ENCODE measurements at places on chromosomes 2 and 18. TPM values are rescaled to one million over a fixed set of nuclear protein-coding genes. Genes with fewer than 3 reads are reported as not detected.

Gene DLGAP1
- 1.1 TPM for total RNA-seq

Gene RAX
- total RNA-seq, result not detected

Gene VIT
- total RNA-seq, result not detected

Gene MROH2A
- total RNA-seq, result not detected

Gene CFAP65
- not detected for total RNA-seq

Gene INHA
- not detected for total RNA-seq

Gene DPP10
- not detected for total RNA-seq

Gene CCDC74A
- 6.6 TPM for total RNA-seq

Gene IL36G
- not detected for total RNA-seq

Gene SNTG2
- total RNA-seq, result not detected

Gene CD8B
- total RNA-seq, result not detected

Gene MOGAT1
- not detected for total RNA-seq

Gene MOB4
- 27.9 TPM for total RNA-seq

Gene COL4A4
- under 0.01 TPM for total RNA-seq

Gene GCG
- total RNA-seq, result not detected

Gene GLI2
- total RNA-seq, result 0.39 TPM

Gene LRRC30
- total RNA-seq, result not detected

Gene CCDC68
- total RNA-seq, result 5.9 TPM

Gene DCDC2C
- 0.60 TPM for total RNA-seq

Gene TUBA3D
- not detected for total RNA-seq

Gene ASTL
- total RNA-seq, result not detected

Gene MREG
- total RNA-seq, result 6.7 TPM

Gene SNRNP27
- 48.5 TPM for total RNA-seq

Gene FEV
- total RNA-seq, result not detected

Gene C18orf63
- total RNA-seq, result not detected

Gene CIB4
- not detected for total RNA-seq

Gene KIF1A
- total RNA-seq, result 0.13 TPM

Gene ERBB4
- under 0.01 TPM for total RNA-seq

Gene MYL12A
- total RNA-seq, result 1,311 TPM

Gene SFT2D3
- total RNA-seq, result 7.8 TPM

Gene ANO7
- total RNA-seq, result 1.1 TPM

Gene BCL2
- total RNA-seq, result 0.27 TPM

Gene DRC1
- 0.13 TPM for total RNA-seq

Gene EVX2
- not detected for total RNA-seq

Gene GPC1
- total RNA-seq, result 28.7 TPM

Gene NGEF
- 0.53 TPM for total RNA-seq

Gene FOXD4L1
- not detected for total RNA-seq

Gene VWC2L
- total RNA-seq, result not detected

Gene MYO3B
- total RNA-seq, result not detected

Gene MDH1B
- not detected for total RNA-seq

Gene TGOLN2
- total RNA-seq, result 101 TPM

Gene ZNF804A
- not detected for total RNA-seq

Gene VIL1
- total RNA-seq, result not detected

Gene SLC4A5
- 0.05 TPM for total RNA-seq

Gene DSC2
- total RNA-seq, result 0.07 TPM

Gene POU3F3
- not detected for total RNA-seq

Gene INHBB
- 0.07 TPM for total RNA-seq

Gene APLF
- 1.5 TPM for total RNA-seq

Gene AFF3
- 0.49 TPM for total RNA-seq

Gene SCYGR4
- total RNA-seq, result not detected

Gene PIK3C3
- 40.3 TPM for total RNA-seq

Gene COL3A1
- total RNA-seq, result 2.6 TPM

Gene TDRD15
- total RNA-seq, result not detected

Gene NEU2
- total RNA-seq, result not detected

Gene RBM43
- 3.6 TPM for total RNA-seq

Gene CD8B2
- total RNA-seq, result not detected

Gene LYPD6
- total RNA-seq, result 3.9 TPM
